Astrocyte (in vitro differentiated cells and primary cell): ENCODE measurements at places on chromosomes 4 and X. TPM values are rescaled to one million over a fixed set of nuclear protein-coding genes. Genes with fewer than 3 reads are reported as not detected.
A peak's percentile ranks its signal among the peaks of the same experiment; 100 is the strongest.

DNA sequence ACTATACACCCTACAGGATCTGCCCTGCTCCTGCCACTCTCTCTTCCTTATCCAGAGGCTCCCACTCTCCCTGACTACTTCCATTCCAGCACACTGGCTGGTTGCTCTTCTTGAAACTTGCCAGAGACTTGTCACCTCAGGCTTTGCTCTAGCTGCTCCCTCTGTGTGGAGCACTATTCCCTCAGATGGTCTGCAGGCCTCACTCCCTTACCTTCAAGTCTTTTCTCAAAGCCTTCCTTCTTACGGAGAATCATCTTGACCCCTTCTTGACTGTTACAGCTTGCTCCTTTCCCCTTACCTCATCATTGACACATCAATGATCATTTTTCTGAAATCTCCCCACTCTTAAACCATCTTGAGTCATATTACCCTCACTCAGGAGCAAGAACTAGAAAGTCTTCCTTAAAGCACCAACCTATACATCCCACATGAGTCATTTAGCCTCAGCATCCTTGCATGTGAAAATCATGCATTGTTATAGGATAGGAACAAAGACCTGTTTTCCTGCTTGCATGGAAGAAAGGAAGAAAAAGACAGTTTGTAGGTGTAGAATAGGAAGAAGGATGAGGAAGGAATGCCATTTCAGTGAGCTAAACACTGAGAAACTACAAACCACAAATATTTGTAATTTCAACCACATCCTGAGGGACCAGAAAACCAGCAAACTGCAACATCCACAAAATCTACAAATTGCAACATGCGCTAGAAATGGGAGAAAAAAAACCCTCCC is 55.7 kb downstream of the ANTXR2 start:
- H3K4me1 ChIP-seq, result peaks cover 26% of the 10 kb centered on the region
- DNase-seq, result peak; percentile 95
- no peak overlapping the region for H3K4me3 ChIP-seq
- peaks cover 21% of the 10 kb centered on the region for H3K36me3 ChIP-seq
- H3K27ac ChIP-seq, result peak overlapping the region; percentile 97

Gene FRG1
- total RNA-seq, result 30.7 and 33.4 TPM in 2 replicates

Gene MAGEB10
- total RNA-seq, result not detected in 2 replicates

Gene NR0B1
- total RNA-seq, result 0.25 TPM in 1 of 2 replicates, not detected in the other

DNA sequence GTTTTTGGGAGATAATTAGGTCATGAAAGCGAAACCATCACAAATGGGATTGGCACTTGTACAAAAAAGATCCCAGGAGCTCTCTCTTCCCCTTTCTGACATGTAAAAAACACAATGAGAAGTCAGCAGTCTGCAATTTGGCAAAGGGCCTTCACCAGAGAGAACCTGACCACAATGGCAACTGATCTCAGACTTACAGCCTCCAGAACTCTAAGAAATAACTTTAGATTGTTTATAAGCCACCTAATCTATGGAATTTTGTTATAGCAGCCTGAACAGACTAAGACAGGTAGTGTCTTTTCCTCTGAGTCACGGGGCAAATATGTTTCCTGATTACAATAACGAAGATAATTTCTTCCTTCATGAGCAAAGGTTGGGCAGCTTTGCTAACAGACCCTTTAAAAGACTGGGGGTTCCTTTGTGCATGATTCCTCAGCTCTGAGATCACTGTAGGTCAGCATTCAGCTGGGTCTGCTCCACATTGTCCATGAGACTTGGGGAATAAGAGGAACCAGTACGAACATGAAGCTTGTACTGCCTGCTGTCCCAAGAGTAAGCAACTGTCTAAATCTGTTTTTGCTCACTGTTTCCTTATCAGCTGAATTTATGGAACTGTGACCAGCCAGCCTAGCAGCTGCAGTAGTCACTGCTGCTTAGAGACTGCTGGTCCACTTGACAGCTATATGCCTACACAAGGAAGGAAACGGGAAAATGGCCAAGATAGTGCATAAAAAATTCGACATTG is 191.6 kb downstream of the ANAPC10 start:
- DNase-seq, result peak; percentile 89
- peak overlapping the region; percentile 38 for H3K27ac ChIP-seq
- H3K27me3 ChIP-seq, result no peaks in the 10 kb centered on the region

- no peak overlapping the region for H3K4me3 ChIP-seq
- peaks cover 3% of the 10 kb centered on the region for H3K4me1 ChIP-seq
- DNase-seq, result no peak
- no peak overlapping the region for H3K27ac ChIP-seq
- H3K36me3 ChIP-seq, result no peaks in the 10 kb centered on the region
These were observed 434.8 kb downstream of the ANKRD50 start for GRCh38 chr4:124277691-124278090.

- peak; percentile 76 for DNase-seq
- no peaks in the 10 kb centered on the region for H3K27me3 ChIP-seq
- H3K4me3 ChIP-seq, result no peak overlapping the region
- no peak overlapping the region for H3K27ac ChIP-seq
- H3K4me1 ChIP-seq, result peaks cover 32% of the 10 kb centered on the region
These were observed 2.2 kb downstream of the ATP8A1 start for GRCh38 chr4:42654631-42655268.

GRCh38 chr4:76036855-76037254 is 985 bp upstream of the CXCL11 start:
- peaks cover 7% of the 10 kb centered on the region for H3K27me3 ChIP-seq
- no peak for DNase-seq
- H3K36me3 ChIP-seq, result no peaks in the 10 kb centered on the region
- H3K4me1 ChIP-seq, result no peaks in the 10 kb centered on the region

Gene CCDC160
- 1.2 and 1.5 TPM in 2 replicates for total RNA-seq
